Calu3 (cell line): ENCODE measurements at places on chromosomes 11 and 22. TPM values are rescaled to one million over a fixed set of nuclear protein-coding genes. Genes with fewer than 3 reads are reported as not detected.

KIRREL3 gene
- 0.15 and 0.26 TPM in 2 replicates for total RNA-seq

TMEM45B gene
- total RNA-seq, result 16.1 and 17.7 TPM in 2 replicates

BAIAP2L2 gene
- 51.2 and 68.2 TPM in 2 replicates for total RNA-seq

HEPN1 gene
- total RNA-seq, result not detected in 2 replicates

RDX gene
- 71.8 and 76.8 TPM in 2 replicates for total RNA-seq
